ENCODE measurements at places on chromosomes 7 and 10.
A peak's percentile ranks its signal among the peaks of the same experiment; 100 is the strongest.

DNA sequence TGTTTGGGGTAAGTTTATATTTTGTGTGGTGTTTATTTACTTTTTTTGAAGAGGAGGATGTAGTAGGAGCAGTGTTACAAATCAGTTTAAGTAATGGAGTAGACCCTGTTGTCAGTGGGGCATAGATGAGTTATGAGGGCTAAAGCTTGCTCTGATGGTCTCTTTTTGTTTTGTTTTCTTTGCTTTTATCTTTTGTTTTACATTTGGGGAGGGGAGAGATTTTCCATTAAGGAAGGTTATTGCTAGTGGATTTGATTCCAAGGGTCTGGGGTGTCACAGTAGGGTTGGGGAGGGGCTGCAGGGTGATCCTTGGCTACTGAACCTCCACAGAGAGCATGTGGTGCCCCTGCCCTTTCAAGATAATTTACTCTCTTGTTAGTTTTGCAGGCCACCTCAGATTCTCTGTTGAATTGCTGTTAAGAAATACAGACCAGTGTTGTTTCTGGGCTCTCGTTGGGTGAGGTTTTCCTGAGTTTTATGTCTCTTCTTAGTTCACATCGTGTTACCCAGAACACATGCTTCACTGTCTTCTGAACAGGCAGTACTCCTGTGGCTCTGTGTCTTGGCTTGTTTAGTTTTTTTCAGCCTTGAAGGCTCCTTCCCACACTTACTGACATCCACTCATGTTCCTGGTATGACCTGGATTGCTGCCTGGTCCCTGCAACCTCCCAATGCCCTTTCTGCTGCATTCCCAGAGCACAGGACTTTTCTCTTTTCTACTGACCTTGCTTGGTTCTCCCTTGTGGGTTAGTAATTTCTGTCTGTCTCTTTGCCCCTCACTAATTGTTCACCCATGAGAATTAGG lies 4.2 kb downstream of the KIFBP start:
- no peak for DNase-seq

DNA sequence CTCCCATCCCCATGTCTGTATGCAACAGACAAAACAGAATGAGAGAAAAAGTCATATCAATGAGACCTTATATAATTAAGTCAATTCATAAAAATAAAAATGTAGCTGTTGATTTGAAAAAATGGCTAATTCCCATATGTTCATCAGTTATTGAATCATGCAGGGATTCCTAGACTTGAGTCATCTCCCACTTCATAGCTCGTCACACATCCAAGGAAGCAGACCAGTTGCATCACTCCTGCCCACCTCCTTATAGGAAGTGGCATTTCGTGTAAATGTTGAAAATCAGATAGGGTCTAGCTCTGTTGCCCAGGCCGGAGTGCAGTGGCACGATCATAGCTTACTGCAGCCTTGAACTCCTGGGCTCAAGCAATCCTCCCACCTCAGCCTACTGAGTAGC lies 56.1 kb upstream of the SH2B2 start:
- no peak for DNase-seq

DNA sequence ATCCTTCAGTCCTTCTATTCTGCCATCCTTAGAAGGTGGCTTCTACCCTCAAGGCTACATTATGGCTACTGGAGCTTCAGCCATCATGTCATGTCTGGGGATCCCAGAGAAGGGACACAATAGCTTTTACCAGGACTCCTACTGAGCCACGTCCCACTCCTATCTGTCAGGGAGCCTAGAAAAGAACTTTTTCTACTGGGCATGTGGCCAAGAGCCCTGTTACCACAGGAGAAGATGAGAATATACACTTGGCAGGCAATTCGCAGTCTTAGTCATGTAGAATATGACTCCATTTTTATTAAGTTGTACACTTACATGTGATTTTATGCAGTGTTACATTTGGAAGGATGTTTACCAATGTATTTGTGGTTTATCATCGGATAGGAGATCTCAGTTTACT lies 64.6 kb upstream of the KCNMA1 start:
- no peak for DNase-seq

GRCh38 chr10:95172851-95173250 lies 21.2 kb upstream of the ACSM6 start:
- no peak for DNase-seq

DNA sequence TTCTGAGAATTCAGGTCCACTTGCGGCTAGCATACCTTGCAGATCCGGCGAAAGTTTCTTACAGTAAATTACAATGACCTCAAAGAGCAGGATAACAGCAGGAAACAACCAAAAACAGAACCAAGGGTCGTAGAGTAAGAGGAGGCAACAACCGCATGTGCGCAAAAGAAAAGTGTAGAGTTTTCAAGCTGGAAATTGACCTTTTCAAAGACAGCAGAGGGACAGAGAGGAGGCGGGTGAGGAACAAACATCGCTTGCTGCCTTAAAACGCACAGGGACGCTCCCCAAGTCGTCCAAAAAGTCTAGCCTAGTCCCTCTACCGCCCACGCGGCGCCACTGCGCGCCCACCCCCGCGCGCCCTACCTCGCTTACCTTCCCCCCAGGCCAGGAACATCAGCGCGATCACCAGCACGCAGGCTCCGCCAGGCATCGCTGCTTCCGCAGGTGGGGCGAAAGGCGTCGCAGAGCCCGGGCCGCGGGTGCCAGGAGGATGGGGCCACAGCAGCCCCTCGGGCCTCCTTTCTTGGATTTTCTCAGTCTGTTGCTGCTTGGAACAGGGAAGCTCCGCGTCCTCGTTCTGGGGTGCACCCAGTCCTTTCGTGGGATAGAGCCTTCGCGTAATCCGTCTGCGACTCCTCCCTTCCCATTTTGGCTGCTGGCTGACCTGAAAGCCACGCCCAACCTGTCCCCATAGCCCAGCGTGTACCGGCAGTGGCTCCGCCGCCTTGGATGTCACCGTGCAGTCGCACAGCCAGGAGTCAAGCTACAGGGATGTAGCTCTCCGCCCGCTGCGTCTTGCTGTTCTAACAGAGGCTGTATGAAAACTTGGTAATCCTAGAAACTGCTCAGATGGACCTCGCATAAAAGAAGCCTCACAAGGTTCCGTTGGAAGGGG lies at the start of gene VWDE:
TSS of gene VWDE (minus strand) at position 579 of the 895 bp plus-strand sequence. CDS start at position 430, 149 bp downstream.
- peak; percentile 37 for DNase-seq

- DNase-seq, result no peak
These were observed 20.2 kb downstream of the PLPP4 start for GRCh38 chr10:120477021-120477742.

- DNase-seq, result no peak
These were observed 133.6 kb downstream of the CALN1 start for GRCh38 chr7:72278550-72278949.

- no peak for DNase-seq
These were observed 69.7 kb upstream of the EMX2 start for GRCh38 chr10:117472872-117473271.

DNA sequence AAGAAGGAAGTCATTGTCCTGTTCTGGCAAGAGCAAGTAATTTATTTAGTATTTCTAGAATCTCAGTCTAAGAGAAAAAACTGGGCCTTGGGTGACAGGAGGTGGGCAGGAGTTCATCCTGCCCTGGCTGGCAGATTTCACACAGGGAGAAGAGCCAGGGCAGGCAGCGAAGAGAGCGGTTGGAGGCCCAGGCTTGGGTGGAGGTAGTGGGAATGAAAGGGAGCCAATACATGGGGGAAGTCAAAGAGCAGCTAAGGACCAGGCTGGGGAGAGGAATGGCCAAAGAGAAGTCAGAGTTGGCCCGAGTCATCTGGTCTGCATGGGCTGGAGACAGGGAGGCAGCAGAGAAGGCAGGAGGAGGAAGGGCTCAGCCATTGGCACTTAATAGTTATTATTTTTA lies 51.4 kb downstream of the HECW1 start:
- DNase-seq, result no peak

- DNase-seq, result no peak
These were observed 1.2 kb downstream of the GET4 start for GRCh38 chr7:877312-878232.

DNA sequence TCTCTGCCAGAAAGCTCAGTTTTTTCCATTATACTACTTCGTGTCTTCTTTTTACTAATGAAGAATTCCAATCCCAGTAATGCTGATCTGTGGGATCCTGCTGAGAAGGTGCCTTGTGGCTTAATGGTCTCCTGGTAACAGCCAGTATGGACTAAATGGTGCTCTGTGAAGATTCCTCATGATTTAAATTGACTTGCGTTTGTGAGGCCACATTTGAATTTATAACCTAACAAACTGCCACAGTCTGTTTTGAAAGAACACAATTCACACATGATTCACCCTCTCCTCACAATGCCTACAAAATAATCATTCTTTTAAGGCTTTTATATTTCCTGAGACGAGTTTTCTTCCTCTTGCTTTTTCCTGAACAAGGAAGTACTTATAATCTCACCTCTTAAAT lies 140.0 kb downstream of the MBL2 start:
- no peak for DNase-seq

DNA sequence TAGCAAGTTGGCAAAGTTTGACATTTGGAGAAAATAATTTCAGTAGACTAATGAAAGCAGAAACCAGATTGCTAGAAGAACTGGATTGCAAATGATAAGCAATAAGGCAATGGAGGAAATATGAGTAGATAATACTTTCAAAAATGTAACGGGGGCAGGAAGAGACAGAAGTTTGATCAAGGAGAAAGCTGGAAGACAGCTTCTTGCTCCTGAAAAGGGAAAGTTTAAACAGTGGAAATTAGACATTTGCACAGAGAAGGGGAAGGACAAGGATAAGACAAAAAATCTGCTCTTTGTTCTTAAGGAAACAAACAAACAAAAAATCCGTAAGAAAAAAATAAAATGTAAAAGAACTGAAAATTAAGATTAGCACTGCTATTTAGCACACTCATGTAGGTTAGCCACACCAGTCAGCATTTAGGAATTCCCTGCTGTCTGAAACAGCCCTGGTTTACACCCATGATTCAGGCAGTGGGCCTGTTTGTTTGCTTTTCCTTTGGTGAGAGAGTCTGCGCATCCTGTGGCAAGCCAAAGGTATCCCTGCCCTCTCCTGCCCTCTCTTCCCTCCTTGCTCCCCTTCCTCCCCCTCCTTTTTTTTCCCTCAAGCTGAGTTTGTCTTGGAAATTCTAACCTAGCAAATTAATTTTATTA lies 104.3 kb upstream of the CAV2 start:
- DNase-seq, result no peak

All from stimulated activated CD4-positive, alpha-beta T cell treated with anti-CD3 and anti-CD28 coated beads, Interleukin-2, amount 100 ng/mL, for 4 hours (primary cell).